ENCODE measurements at places on chromosomes 11 and 22. TPM values are rescaled to one million over a fixed set of nuclear protein-coding genes. Genes with fewer than 3 reads are reported as not detected.

- no peak for DNase-seq
Measured at GRCh38 chr11:62104816-62105653, 18.8 kb upstream of the INCENP start.

- no peak for DNase-seq
Measured at GRCh38 chr22:44522526-44523170, 24.6 kb upstream of the RTL6 start.

- DNase-seq: no peak
Measured at GRCh38 chr11:129937592-129938238, 42.3 kb upstream of the NFRKB start.

- no peak for DNase-seq
Measured at GRCh38 chr11:101516546-101516945, 67.3 kb downstream of the TRPC6 start.

DNA sequence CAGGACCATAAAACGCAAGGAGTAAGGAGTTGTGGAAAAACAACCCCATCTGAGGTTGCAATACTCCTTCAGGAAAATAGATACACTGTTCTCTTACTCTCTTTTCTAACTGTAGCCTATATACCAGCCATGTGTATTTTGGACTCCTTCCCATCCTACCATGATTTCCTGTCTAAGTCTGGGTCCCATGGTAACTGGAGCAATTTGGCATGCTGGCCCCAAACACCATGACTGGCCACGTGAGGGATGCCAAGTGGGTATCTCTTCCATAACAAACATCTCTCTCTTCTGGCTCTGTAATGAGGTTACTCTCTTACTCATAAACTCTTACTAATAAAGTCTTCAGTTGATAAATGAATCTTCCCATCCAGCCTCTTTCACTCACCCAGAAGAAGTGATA lies 26.5 kb downstream of the ABTB2 start:
- DNase-seq: peak; percentile 95

DNA sequence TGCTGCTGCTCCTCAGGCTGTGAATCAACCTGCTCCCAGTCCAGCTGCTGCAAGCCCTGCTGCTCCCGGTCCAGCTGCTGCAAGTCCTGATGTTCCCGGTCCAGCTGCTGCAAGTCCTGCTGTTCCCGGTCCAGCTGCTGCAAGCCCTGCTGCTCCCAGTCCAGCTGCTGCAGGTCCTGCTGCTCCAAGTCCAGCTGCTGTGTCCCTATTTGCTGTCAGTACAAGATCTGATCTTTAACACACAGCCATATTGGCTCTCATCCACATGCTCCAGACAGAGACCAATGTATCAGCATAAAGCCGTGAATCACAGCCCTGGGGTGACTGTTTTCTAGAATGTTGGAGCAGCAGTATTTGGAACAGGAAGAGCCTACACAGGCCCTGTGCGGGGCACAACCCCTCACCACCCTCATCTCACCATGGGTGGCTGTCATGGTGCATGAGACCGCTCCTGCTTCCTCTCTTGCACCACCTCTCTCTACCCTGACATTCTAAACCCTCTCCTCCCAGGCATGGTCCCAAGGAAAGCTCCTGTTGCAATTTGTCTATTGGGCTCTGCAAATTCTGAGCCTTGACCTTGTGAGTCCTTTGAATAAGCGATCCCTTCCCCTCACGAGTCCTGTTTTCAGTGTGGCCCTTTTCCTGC lies 3.5 kb downstream of the KRTAP5-10 start:
- no peak for DNase-seq

DNA sequence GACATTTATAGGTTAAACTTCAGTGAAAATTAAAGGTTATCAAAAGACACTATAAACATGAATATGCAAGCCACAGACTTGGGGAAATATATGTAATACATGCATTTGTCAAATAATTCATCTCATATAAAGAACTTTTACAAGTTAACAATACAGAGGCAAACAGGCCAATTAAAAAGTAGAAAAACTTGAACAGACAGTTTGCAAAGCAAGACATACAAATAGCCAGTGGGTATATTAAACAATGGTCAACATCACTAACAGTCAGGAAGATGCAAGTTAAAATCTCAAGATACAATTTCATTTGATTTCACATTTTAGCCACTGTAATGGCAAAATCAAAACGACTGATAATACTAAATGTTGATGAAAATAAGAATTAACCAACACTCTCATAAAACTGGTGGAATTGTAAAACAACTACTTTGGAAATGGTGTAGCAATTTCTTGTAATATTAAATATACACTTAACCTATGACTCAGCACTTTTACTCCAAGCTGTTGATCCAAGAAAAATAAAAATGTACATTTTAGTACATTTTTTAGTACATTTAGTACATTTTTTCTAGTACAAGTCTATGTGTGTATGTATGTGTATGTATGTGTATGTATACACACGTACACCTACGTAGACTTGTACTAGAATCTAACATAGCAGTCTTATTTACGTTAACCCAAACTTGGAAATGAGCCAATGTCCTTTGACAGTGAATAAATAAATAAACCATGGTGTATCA lies 62.8 kb downstream of the LRRC74B start:
- no peak for DNase-seq

DNA sequence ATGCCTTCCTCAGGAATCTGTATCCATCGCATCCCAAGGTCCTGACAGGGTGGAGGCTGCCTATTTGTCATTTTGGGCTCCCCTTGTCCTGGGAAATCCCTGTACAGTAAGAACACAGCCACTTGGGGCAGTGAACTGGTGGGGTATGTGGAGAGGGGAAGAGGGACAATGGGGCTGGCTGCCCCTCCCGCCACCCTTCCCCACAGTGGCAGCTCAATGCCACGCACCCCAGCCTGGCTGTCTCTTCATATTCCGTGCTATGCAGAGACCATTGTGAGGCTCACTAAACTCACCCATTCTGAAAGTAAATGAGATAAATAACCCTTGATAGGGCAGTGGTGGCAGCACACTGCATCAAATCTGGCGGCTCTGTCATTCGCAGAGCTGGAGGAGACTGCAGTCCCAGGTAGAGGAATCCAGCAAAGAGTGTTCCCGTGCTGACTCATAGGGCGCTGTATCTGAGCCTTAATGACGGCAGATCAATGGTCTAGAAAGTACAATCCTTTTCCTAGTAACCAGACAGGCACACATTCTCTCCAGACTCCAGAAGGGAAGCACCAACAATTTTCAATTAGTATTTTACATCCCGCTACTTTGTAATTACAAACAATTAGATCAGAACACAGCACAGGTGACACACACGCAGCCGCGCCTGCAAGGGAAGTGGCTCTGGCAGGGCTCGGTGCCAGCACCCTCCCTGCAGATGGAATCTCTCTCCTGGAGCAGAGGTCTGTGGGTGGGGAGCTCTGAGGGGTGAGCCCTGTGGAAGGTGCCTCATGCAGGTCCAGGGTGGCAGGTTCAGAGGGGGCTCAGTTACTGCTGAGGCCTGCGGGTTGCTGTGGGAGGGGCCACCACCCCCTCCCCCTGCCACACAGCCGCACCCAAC lies 167.9 kb upstream of the B3GAT1 start:
- no peak for DNase-seq

DNA sequence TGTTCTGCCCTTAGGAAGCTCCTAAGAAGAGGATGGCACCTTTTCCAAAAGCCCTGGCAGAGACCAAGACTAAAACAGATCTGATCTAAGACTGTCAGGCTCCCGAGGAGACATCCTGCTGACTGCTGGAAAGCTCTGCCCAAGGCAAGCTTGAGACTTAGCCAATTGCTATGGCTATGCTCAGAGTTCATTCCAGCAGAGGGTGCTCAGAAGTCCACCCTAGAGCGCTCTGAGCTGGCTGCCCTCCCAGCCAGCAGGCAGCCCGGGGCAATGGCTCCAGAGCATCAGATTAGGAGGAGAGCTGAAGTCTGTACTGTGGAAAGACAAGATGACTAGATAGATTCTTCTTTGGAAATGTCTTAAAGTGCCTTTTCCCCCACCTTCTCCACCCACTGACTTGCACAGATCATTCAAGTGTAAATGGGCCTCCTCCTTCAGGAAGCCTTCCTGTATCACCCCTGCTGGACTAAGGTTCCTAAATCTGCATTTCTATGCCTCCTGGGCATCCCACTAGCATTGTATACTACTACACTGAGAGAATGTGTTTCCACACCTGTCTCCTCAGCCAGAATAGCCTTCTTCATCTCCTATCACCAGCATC lies 23.4 kb downstream of the LRRC55 start:
- peak; percentile 3 for DNase-seq

Gene TMEM45B
- not detected for total RNA-seq

Gene OR4D5
- not detected for total RNA-seq

Gene OR5AS1
- total RNA-seq: not detected

Gene LIPT2
- total RNA-seq: 3.7 TPM

Gene SLC22A12
- total RNA-seq: not detected

Gene LYVE1
- not detected for total RNA-seq

All from HT1080 (cell line).